ENCODE measurements at places on chromosomes 6 and 20.

- peak; percentile 49 for DNase-seq
These were observed 19.6 kb upstream of the SERPINB1 start for GRCh38 chr6:2861060-2861821.

DNA sequence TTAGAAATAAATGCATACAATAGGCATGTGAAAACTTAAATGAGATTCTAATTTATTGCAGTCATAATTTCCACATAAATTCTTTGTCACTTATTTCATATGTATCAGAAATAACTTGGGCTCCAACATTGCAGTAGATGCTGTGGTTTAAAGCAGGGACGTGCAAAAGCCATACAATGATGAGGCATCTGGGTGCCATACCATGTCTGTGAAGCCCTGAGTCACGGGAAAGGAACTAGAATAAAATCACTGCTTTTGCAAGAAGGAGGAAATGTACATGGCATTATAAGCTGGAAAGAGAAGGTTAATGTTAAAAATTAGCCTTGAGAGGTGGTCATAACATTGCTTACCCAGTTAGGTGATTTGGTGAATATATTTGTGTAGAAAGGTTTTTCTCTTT, 180.4 kb downstream of the SASH1 start:
- DNase-seq, result no peak

GRCh38 chr6:42279144-42279781, 61.6 kb upstream of the MRPS10 start:
- DNase-seq, result peak; percentile 45

GRCh38 chr6:165653196-165653595, 9.8 kb downstream of the PDE10A start:
- DNase-seq, result no peak

DNA sequence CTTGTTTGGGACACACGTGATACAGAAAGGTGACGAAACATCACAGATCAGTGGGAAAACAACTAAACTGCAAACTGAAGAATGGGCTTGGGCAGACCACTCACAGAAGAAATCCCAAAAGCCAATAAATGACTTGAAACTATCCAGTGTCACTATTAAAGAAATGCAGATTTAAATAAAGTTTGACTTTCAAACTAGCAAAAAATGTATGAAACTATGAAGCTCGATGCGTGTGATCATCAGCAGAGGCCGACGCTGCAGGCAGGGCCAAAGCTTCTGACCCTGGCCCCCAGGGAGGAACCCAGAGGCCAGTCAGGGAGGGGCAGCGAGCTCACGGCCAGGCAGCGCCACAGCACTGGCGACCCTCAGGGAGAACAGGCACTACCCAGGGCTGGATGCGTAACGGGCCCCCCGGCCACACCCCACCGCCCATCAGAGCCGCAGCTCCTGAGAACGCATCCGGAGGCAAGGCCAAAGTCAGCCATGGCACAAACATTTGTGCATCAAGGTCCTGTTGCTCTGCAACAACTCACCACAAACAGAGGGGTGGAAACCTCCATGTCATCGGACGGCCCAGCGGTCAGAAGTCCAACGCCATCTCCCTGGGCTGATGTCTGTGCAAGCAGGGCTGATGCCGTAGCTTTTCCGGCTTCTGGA, 94.1 kb downstream of the YTHDF1 start:
- no peak for DNase-seq

- no peak for DNase-seq
These were observed 17.3 kb upstream of the CCDC167 start for GRCh38 chr6:37516920-37517405.

- DNase-seq, result no peak
These were observed 66.8 kb upstream of the ATXN1 start for GRCh38 chr6:16828058-16828457.

DNA sequence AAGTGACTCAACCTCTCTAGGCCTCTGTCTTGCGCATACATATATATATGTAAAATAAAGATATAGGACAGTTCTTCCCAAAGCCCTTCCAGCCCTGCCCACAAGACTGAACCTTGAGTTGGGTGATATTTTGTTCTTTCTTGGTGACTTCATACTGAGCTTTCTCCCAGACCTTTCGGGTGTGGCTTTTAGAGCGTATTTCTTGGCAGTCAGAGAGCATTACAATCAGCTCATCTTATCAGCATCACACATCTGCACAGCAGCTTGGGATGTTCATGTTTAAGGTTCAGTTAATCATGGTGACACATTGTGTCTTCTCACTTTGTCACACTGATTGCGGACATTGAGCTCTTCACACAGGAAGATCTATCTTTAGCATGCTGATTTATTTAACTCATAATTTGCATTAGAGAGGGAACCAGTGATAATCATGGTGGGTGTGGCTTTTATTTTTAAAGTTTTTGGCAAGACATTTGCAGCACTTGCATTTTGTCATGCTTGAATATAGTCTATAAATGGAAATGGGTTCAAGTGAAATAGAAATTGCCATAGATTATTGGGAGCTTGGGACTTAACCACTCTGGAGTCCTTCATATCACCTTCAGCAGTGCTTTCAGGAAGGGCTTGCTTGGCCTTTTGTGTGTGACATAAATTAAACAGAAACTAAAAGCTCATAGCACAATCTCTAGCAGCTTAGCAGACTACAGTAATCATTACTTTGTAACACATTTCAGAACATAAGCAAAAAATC, 8.3 kb downstream of the KIF3B start:
- peak; percentile 45 for DNase-seq

DNA sequence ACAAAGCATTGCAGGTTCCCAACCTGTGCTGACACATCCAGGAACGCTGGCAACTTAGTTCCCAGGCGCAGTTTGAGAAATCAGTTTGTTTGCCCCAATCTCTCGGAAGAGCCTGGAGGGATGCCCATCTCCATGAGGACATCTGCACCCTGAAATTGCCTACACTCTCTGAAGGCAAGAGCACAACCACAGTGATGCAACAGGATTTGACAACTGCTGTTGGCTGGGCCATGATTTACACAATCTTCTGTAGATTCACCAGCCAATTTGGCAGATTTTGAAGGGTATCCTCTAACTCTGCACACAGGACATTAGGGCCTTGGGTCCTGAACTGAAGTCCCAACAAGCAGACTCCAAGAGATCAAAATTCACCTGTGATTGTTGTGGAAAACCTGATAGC, 3.4 kb downstream of the APMAP start:
- no peak for DNase-seq

DNA sequence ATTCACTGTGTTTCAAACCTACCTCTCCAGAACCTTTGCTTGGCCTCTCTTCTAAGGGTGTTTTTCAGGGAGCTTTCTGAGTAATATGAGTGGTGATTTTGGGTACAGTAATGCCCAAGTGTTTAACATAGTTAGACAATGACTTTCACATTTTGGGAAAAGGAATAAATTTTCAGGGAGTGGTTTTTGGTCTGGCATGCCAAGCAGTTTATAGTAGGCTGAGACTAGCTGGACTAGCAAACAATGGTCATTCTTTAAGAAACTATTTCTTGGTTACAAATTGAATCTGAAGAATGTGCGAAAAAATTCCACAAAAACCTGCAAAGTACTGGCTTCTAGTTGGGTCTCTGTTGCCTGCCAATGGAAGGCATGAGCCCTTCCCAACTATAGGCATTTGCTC, 15.4 kb downstream of the FNDC1 start:
- DNase-seq, result no peak

GRCh38 chr6:43268355-43268700, 25.0 kb downstream of the TTBK1 start:
- no peak for DNase-seq

DNA sequence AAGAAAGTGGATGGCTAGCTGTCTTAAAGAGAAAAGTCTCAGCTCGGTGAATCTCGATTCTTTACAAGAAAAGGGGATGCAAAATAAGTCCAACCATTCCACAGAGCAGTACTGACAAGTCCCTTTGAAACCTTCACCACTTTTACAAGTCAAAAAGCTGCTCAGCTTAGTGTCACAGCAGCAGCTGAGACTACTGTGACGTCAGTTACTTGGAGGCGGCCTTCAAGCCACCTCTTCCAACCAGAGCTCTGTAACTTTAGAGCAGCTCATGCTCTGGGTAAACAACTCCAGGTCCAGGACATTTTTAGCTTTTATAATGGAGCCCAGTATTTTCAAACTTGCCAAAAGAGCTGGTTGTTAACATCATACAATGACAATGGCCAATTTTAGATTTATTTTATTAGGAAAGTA, at the start of gene KIAA0408:
Gene KIAA0408, minus strand, starts transcription at position 159 of the 411 bp plus-strand sequence. CDS start 5,408 bp downstream, outside the sequence.
- DNase-seq, result no peak

DNA sequence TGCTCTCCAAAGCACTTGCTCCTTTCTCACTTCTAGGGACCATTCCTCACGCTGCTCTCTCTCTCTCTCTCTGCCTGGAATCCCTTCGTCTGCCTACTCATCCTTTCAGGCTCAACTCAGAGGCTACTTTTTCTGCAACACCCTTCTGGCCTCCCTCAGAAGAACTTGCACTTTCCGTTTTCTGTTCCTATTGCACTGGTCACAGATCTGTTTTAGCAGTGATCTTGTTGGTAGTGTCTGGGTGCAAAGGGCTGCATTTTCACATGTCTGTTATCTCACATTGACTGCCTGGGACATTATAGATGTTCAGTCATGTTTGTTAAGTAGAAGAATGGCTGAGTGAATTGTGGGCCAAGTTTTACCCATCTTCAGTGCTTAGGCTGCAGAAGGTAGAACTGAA, 63.5 kb downstream of the RIN2 start:
- DNase-seq, result no peak

- DNase-seq, result no peak
These were observed 116.8 kb upstream of the DST start for GRCh38 chr6:56759521-56759920.

DNA sequence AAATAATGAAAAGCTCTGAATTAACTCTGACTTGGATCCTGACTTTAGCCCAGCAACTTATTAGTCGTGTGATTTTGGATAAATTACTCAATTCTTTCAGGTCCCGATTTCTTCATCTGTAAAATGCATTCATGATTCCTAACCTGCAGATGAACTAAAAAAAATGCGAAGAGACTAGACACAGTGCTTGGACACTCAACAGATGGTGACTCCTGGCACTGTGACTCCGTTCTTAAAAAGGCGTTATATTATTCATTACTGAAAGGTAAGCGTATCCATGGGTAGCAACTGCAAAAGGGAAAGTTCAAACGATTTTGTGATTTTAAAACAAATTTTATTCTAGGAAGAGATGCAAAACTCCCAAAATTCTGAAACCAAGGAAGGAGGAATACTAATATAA, 226.3 kb downstream of the KIF16B start:
- no peak for DNase-seq

DNA sequence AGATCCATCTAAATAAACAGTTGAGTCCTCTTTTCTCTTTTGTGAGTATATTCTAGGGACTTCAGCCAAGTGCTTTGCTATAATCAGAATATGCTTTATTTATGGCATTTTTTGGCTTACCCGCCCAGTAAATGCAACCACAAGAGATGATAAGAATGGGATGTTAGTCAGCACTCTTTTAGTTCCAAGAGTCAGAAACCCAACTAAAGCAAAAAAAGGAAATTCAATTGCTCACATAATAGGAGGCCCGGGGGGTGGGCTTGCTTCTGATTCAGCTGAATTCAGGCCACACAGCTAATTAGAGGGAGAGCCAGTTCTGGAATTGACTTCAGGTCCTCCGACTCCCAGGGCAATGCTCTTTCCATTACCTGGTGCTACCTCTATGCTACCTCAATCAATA, 250.6 kb downstream of the FARS2 start:
- DNase-seq, result no peak

- no peak for DNase-seq
These were observed 71.3 kb downstream of the SLC22A3 start for GRCh38 chr6:160419488-160419887.

GRCh38 chr6:126905917-126906316, 212.6 kb upstream of the RSPO3 start:
- no peak for DNase-seq

DNA sequence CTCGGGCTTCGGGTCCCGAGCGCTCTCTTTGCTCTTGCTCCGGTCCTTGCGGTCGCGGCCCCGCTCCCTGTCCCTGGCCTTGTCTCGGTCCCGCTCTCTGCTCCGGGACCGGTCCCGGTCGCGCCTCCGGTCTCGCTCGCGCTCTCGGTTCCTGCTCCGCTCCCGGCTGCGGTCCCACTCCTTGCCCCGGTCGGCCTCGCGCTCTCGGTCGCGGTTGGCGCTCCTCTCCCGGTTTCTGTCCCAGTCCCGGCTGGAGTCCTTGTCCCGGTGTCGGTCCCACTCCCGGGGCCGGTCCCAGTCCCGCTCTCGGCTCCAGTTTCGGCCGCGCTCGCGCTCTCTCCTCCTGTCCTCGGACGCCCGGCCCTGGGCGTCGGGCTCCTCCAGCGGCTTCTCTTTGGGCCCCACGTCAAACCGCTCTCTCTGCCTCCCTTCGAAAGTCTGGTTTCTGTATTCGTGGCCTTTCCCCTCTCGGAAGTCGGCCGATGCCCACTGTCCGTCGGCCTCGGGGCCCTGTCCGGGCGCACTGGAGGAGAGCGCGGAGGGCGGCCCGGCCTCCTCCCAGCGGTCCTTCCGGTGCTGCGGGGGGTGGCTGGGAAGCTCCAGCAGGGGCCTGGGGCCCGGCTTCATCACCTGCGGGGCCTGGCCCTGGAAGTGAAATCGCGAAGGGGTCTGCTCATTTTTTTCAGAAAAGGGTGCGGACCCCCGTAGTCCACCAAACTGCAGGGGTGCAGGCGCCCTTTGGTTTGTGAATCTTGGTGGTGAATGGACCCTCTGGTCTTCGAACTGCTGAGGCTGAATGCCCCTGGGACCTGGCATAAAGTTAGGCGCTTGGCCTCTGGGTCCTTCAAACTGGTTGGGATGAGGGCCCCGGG, 17.9 kb upstream of the TCFL5 start:
- DNase-seq, result no peak

GRCh38 chr6:15401120-15401519, 155.3 kb downstream of the JARID2 start:
- DNase-seq, result no peak

- no peak for DNase-seq
These were observed 233.0 kb downstream of the GMPR start for GRCh38 chr6:16471222-16471909.

GRCh38 chr6:18485660-18486435, 98.7 kb downstream of the RNF144B start:
- DNase-seq, result no peak

DNA sequence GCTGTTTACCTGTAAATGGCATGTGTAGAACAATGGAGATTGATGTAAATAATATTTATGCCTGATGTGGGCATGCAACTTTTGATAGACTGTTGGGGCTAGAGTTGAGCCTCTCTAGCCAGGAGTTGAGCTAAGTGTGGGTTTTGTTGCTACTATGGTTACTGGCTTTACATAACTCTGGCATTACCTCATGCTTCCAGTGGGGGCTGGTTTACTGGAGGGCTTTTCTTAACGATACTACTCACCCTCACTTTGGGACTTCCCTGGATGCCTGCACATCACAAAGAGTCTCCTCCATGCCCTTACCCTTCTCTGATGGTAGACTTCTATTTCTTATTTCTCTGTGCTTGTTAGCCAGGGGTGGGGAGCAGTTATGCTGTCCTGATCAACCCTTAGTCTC, 524.6 kb upstream of the CDH4 start:
- DNase-seq, result no peak

DNA sequence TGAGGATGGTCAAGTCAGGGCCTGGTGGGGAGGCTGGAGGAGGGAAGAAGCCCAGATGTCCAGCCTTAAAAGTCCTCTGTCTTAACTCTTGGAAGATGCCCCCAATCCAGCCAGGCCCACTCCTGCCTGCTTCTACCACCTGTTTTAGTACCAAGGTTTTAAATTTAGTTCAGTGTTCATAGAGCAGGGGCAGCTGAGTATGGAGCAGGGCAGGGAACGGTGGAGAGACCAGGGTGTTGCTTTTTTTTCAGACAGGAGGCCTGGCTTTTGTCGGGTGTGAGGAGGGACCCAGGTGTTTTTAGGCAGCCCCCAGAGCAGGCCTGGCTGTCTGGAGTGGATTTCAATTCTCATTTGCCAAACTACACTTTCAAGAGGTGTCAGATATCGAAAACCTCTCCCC, 278.8 kb downstream of the CDC5L start:
- DNase-seq, result no peak

All from CD4-positive, alpha-beta T cell treated with Interleukin-6 for 4 hours (primary cell).